ENCODE measurements at places on chromosomes 7 and 10.

DNA sequence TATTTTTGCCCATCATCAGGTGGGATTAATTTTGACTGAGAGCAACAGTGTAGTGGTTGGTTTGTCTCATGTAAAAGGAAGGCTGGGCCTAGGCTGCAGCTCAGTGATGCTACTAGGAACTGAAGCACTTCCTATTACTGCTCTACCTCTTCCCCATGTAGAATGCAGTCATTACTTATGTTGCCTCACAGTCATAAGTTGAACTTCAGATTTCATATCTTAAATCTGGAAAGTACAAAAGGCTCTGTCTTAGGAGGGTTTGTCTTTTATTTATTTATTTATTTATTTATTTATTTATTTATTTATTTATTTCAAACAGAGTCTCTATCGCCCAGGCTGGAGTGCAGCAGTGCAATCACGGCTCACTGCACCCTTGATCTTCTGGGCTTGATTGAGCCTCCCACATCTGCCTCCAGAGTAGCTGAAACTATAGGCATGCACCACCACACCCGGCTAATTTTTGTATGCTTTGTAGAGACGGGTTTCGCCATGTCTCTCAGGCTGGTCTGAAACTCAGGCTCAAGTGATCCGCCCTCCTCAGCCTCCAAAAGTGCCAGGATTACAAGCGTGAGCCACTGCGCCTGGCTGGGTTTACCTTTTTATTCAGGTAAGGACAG is 721.7 kb upstream of the GALNT17 start:
- no peak for DNase-seq

DNA sequence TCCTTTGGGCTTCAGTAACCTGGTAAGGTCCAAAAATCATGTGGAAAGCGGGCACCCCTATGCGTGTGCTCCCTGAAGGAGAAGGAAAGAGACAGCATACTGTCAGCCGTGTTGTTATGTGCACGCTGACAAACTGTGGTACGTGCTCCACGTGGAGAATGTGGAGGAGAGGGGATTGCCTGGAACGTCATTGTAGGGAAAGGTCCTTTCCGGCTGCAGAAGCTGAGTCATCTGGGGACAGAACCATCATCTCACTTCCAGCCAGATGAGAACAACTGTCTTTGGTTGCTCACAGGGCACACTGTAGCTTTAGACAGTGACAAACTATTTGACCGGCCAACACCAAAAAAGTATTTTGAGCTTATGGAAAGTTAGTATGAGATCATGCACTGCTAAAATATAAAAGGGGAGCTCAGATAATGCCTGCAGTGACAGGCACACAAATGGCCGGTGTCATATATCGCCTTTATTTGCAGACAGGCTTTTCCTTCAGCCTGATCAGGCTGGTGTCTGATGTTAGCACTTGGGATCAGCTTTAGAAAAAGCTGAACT is 38.8 kb upstream of the GRB10 start:
- DNase-seq = no peak

DNA sequence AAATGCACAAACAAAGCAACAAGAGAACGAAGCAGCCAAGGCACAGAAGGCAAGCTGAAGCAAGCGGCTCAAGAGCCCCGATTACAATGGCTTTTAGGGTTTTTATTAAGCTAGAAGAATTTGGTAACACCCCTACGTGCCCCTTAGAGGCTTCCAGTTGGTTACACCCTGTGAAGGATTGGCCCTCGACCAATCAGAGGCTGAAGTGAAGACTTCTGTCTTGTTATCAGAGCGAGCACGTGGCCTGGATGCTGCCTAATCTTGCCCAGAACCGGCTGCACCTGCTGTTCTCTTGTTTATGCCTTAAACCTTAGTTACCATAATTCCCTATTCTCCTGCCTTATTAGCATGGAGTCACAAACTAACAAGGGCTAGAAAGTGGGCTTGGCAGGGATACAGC is 21.4 kb downstream of the KCNK18 start:
- DNase-seq = no peak

- no peak for DNase-seq
These were observed 317.9 kb upstream of the ZNF32 start for GRCh38 chr10:43966571-43966965.

GRCh38 chr10:32988604-32989003 is 30.6 kb upstream of the ITGB1 start:
- no peak for DNase-seq

DNA sequence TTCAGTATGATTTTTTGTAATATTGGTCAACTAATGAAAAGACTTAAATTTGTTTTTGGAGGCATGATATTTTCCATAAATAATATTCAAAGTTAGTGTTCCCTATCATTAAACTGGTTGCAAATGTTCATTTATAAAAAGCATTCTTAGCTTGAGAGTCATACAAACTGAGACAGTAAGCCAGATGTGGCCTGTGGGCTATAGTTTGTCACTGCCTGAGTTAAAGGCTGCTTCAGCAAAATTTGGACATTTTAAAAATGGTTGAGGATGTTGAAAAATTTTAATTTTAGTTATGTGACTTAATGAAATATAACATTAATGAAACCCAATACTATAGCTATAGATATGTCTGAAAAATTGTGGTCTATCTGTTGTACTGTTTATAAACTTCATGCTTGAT is 180.2 kb upstream of the CACNA2D1 start:
- no peak for DNase-seq

- DNase-seq = peak; percentile 79
These were observed 104.4 kb upstream of the LRRC4 start for GRCh38 chr7:128135515-128136214.

- no peak for DNase-seq
These were observed 61.8 kb upstream of the MET start for GRCh38 chr7:116610210-116610609.

DNA sequence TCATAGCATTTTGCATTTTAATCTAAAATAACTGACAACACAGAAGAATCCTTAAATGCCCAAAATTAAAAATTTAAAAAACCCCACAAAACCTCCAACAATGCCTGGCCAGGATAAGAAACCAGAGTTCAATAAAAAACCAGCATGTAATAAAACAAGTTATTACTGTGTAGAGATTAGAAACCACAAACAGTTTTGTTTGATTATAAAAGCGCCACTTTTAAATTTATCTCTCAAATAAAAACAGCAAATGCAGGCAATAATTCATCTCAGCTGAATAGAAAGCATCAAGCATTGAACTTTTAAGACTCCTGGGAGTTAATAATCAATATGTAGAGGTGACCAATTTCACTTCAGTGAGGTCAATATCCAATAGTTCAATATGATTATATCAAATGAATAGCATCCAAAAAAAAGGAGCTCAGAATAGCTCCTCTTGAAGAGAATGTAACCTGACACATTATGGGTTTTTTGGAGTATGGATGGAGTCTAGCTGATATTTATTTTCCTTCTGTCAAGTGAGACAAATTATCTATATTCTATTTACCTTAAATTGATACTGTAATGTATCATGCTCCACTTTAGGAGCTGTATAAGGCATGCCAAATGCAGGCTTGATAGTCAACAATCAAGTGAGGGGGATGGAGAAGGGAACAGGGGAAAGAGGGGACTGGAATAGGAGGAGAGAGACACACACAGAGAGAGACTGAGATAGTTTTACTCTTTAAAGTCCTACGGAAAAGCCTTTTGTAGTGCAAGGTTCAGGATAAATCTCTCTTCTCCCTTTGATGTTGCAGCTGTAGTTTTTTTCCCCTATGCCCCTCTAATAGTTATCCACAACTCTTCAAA is 130.9 kb downstream of the RSU1 start:
- no peak for DNase-seq

GRCh38 chr7:81285142-81285871 is 366.5 kb upstream of the SEMA3C start:
- peak; percentile 26 for DNase-seq

GRCh38 chr7:30470163-30470770 is 8.3 kb downstream of the NOD1 start:
- DNase-seq = no peak

DNA sequence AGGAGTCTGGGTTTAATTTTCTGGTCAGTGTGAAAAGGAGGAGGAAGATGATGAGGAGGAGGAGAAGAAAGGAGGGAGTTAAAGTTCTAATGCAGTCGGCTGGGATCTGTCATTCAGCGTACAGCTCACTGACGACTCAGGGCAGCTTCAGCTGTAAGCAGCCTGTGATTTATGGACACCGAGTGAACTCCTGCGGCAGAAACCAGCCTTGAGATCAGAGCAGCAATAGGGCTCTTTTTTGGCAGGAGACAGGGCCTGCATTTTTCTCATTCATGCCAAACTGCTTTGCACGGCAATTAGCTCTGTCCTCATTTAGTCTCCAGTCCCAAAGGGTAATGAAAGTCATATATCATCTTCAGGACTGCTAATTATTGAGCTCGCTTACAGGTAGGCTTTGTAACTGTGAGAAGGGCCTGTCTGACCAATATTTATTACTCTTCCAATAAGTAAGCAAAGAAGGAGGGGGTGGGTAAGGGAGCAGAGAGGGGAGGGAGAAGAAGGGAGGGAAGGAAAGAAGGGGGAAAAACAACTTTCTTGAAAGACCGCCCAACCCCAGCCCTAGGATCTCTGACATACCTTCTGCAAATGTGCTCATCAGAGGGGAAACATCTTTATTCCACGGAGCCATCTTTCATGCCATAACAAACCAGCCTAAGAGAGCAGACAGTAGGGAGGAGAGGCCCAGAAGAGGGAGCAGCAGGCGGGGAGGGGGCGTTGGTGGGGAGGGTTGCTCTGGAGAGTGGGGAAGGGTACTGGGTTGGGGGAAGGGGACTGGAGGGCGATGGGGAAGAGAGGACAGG is 48.1 kb upstream of the COMTD1 start:
- no peak for DNase-seq

GRCh38 chr7:49885593-49886285 is 112.3 kb downstream of the VWC2 start:
- DNase-seq = no peak

Data from COLO829 (cell line).